Stimulated activated CD4-positive, alpha-beta T cell treated with anti-CD3 and anti-CD28 coated beads, TNF-alpha, amount 100 ng/mL, for 24 hours (primary cell): ENCODE measurements at places on chromosomes 12 and 14.

DNA sequence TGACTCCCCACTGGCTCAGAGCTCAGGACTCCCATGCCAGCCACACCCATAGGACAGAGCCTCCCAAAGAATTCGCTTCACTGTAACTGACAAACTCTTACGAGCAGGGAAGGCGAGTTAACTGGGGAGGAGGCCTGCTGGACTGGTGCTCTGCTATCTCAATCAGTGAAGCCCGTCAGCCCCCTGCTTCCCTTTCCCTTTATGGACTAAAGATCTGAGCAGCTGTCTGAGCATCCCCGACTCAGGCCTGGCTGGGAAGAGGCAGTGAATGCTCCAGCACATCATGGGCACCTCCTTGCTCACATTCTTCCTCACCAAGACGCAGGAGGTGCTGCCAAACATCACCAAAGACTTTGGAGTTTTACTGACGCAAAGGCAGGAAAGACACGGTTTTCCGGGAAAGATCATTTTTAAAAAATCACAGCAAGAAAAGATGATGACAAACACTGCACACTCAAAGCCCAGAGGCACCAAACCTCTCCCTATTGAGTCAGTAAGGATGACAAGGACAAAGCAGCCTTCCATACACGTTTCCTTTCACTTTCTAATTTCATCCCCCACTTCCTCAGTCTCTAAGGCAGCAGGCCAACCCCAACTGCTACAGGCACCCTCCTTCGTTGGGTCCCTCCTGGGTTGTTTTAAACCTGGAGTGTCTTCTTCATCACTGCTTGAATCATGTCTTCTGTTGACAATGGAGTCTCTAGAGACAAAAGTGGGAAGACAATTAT, 45.0 kb upstream of the P2RX7 start:
- DNase-seq = no peak

- DNase-seq = no peak
Measured at GRCh38 chr14:66247662-66248193, 238.4 kb upstream of the CCDC196 start.

GRCh38 chr14:67242168-67242420, 859 bp downstream of the PALS1 start:
- no peak for DNase-seq

DNA sequence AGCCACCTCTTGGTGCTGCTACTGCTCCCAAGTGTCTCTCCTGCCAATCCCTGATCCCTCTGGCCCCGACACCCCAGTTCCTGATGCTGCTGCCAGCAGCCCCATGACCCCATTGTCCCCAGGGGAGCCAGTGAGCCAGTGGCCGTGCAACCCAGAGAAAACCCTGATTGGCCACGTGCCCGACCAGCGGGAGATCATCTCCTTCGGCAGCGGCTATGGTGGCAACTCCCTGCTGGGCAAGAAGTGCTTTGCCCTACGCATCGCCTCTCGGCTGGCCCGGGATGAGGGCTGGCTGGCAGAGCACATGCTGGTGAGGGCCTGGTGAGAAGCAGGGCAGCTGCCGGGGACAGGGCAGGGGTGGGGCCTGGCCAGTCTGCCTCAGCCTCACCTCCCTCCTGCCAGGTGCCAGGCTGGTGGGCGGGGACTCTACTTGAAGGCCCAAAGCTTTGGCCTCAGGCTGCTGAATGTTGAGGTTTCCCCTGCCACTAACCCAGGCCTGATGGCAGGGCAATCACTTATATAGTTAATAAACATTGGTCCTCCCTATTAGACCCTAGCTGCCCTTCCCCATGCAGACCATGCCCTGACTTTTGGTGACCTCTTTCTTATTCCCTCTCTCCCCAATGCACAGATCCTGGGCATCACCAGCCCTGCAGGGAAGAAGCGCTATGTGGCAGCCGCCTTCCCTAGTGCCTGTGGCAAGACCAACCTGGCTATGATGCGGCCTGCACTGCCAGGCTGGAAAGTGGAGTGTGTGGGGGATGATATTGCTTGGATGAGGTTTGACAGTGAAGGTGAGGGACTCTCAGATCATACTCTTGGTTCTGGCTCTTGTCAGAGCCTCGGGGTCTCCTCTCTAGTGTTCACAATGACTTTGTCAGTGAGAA, 5.1 kb downstream of the PCK2 start:
- no peak for DNase-seq
